ENCODE measurements at places on chromosomes 7 and 10.

- DNase-seq: no peak
Measured at GRCh38 chr7:46881507-46882127, 700.3 kb downstream of the TNS3 start.

GRCh38 chr10:17026686-17027485 is 102.7 kb downstream of the CUBN start:
- DNase-seq: no peak

DNA sequence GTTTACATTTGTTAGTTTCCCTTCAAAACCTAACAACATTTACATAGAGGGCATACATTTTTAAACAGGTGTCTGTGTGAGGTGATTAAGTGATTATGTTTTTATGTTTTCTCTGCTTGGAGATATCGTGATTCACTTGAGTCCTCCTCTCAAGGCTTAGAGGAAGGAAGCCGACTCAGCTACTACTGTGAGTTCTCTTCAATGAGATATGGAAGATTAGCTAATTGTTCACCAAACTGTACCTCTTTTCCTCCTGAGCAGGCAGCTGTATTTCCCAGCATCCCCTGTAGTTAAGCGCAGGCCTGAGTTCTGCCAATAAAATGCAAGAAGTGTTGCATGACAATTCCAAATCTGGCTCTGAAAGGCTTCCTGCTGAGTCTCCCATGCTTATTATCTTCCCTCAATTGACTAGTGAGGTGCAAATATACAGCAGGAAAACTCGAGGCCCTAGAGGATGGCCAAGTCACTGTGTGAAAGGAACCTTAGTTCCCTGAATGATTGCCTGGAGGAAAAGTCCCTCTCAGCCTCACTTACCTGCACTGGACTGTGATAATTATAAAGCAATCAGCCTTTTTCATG is 528.7 kb downstream of the GRM8 start:
- no peak for DNase-seq

GRCh38 chr7:20861468-20861867 is 74.8 kb upstream of the SP8 start:
- no peak for DNase-seq

- no peak for DNase-seq
Measured at GRCh38 chr7:99395616-99396327, 12.6 kb downstream of the PDAP1 start.

- no peak for DNase-seq
Measured at GRCh38 chr10:35351021-35351420, 14.7 kb downstream of the CCNY start.

GRCh38 chr10:110946496-110946895 is 27.1 kb downstream of the SHOC2 start:
- DNase-seq: no peak

DNA sequence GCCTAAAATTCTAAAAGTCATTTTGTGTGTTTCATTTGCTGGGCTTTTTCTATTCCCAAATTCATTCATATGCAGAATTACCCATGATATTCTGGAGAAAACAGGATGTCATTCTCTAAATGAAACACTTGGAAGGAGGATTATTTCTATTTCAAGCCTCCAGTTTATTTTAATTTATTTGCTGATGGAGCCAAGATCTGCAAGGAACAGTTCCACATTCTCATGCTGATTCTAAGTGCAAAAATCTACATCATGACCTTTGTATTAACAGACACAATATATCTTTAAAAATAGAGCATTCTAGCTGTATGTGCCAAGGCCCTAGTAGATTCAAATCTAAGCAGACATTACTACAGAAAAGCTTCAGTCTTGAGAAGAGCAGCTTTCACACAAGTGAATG is 51.3 kb upstream of the KCND2 start:
- no peak for DNase-seq

- no peak for DNase-seq
Measured at GRCh38 chr10:112967200-112967599, 17.2 kb downstream of the TCF7L2 start.

- no peak for DNase-seq
Measured at GRCh38 chr7:27185013-27185853, at the start of gene HOXA11. Gene HOXA11 (minus strand): TSS chr7:27185232. CDS start chr7:27185144, 88 bp downstream.

- no peak for DNase-seq
Measured at GRCh38 chr7:111492234-111492633, 70.1 kb downstream of the IMMP2L start.
